ENCODE measurements at places on chromosomes 1 and 21. TPM values are rescaled to one million over a fixed set of nuclear protein-coding genes. Genes with fewer than 3 reads are reported as not detected.

Gene FCRL5
- polyA plus RNA-seq = not detected

Gene ANP32E
- polyA plus RNA-seq = 52.9 TPM

Gene ITLN1
- not detected for polyA plus RNA-seq

Gene SHISA4
- polyA plus RNA-seq = 48.0 TPM

Gene LRRC71
- not detected for polyA plus RNA-seq

Gene S100A8
- not detected for polyA plus RNA-seq

Gene PAQR6
- 0.81 TPM for polyA plus RNA-seq

Gene TENT5C
- 0.20 TPM for polyA plus RNA-seq

Gene DNAH14
- polyA plus RNA-seq = 9.8 TPM
